Mammary epithelial cell (primary cell): ENCODE measurements at places on chromosomes 6 and 20.

DNA sequence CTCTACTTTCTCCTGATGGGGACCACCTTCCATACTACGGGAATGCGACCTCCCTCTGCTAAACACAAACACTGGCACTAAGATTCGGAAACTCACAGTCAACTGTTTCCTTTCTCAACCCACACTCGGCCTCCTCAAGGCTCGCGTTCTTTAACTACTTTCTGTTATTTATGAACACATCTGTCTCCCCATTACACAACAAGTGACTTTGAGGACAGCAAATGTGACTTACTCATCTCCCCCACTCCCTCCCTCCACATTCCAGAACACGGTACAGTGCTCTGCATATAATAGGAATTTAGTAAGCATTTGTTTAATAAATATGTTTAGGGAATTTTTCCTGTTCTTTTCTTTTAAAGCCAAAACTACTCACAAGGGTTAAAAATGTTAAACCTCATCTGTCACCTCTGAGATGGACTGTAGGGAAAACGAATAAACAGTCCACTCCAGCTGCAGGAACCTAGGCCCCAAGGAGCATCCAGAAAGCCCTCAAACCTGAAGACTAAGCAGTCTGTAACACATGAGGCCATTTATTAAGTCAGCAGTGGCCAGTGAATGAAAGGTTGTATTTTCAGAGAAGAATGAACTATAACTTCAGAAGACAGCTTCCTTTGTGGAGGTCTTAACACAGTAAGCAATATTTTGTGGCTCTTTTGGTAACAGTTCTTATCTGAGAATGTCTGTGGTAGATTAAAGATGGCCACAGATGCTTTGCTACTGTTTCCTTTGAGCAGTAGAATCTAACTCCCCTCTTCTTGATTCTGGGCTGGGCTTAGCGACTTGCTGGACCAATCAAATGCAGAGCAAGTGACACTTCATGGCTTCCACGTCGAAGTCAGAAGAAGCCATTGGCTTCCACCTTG is 209.6 kb upstream of the DTNBP1 start:
- no peak for DNase-seq

GRCh38 chr6:132482581-132482980 is 30.3 kb downstream of the STX7 start:
- DNase-seq = no peak

DNA sequence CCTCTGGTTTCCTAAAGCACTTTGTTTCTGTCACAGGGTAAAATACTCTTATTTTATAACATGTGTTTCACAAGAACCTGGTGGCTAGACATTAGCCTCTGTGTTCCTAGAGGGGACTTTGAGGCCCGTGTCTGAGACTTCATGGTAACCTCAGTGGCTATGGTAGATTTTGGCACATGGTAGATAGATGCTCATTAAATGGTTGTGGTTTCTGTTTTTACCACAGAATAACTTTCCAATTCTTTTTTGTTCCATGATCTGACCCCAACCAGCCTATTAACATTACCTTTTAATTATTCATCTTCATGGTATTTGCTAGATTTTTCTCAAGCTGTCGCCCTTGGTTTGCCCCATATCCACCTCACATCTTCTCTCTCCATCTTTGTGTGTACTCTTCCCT is 34.3 kb downstream of the CCN2 start:
- DNase-seq = no peak

GRCh38 chr20:3203315-3204123 is 963 bp downstream of the DDRGK1 start:
- DNase-seq = peak; percentile 40

DNA sequence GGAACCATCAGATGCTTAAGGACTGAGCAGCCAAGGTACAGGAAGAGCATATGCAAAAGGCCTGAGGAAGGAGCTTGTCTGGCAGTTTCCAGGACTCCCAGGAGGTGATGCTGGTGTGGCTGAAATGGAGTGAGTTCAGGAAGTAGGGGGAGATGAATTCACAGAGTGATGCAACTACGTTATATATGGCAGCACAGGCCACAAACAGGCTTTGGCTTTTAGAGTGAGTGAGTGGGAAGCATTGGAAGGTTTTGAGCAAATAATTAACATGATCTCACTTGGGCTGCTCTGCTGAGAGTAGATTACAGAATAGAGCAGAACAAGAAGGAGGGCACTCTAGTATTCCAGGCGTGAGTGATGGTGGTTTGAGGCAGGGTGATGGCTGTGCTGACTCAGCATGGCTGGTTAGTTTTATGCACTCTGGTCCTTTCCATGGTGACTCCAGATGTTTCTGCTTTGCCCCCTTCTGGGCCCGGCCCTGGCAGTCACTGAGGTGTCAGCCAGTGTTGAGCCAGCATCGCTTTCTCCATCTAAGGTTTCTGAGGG is 6.5 kb downstream of the BTN2A2 start:
- DNase-seq = no peak

DNA sequence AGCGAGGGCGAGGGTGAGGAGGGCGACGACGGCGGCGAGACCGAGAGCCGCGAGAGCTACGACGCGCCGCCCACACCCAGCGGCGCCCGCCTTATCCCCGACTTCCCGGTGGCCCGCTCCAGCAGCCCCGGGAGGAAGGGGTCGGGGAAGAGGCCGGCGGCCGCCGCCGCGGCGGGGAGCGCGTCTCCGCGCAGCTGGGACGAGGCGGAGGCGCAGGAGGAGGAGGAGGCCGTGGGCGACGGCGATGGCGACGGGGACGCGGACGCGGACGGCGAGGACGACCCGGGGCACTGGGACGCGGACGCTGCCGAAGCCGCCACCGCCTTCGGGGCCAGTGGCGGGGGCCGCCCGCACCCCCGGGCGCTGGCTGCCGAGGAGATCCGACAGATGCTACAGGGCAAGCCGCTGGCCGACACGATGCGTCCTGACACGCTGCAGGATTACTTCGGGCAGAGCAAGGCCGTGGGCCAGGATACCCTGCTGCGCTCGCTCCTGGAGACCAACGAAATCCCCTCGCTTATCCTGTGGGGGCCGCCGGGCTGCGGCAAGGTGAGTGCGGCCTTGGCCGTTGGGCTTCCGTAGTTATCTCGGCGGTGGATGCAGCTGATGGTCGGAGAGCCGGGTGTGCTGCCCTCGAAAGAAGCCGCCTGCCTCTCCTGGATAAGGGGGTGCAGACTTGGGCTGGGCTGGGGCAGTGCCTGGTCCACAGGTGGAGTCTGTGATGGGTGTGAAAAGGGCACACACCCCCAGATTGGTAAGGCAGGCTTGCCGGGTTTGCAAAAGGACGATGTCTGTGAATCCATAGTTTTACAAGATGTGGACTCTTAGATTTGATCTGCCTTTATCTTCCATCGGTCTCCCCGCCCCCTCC is 938 bp downstream of the WRNIP1 start:
- DNase-seq = peak; percentile 52

GRCh38 chr20:25053255-25054031 is 4.5 kb downstream of the ACSS1 start:
- DNase-seq = no peak

GRCh38 chr6:118306392-118307238 is 241.5 kb upstream of the PLN start:
- no peak for DNase-seq

GRCh38 chr6:158852312-158853071 is 33.3 kb upstream of the EZR start:
- DNase-seq = peak; percentile 65

GRCh38 chr20:14432597-14432996 is 95.2 kb upstream of the FLRT3 start:
- no peak for DNase-seq

GRCh38 chr6:18160911-18161310 is 5.7 kb downstream of the KDM1B start:
- no peak for DNase-seq

- DNase-seq = no peak
These were observed at the start of gene LY86 for GRCh38 chr6:6588064-6588923. Gene LY86, plus strand, starts transcription at chr6:6588720. Its CDS starts 15 bp downstream, at chr6:6588735.

DNA sequence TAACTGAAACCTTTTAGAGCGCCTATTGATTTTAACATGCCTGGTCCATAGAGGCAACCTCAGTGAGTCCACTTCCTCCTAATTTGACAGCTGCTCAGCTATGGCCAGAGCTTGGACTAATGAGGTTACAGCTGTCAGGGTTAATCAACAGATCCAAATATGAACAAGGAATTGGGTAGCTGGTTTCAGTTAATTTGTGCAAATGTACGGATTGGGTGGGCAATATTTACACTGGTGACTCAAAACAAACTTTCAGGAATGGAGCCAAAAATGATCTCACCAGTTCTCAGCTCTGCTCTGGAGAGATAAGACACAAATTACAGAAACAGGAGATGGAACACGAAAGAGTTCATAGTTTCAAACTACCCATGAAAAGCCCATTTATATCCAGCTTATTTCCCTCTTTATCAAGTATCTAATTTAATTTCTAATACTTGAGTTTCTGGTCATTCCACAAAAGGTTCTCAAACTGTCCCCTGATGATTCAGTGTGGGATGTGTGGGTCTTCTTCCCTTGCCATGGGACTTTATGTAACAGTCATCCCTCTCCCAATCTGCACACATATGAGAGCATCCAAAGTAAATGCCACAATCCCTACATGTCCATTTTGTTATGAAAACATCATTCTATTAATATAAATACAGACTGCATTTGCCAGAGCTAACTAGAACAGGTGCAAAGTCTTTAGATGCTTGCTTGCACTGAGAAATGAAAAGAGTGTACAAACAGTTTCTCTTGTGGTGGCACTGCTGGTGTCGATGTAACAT is 149.9 kb downstream of the RPS12 start:
- DNase-seq = no peak

DNA sequence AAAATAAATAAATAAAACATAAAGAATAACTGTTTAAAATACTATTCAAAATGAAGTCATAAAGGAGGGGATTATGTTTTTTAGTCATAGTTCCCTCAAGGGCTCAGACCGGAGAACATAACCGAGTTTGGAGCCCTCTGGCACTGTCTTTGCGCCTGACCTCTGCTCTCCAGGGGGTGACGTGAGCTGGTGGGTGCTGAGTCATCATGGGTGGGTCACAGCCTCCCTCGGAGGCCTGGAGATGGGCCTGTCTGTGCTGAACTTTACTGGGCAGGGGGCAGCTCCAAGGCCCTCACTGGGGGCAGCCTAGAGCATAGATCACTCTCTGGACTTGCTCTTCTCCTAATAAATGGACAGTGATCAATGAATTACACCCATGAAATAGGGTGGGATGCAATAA is 3.1 kb upstream of the MAVS start:
- peak; percentile 52 for DNase-seq

DNA sequence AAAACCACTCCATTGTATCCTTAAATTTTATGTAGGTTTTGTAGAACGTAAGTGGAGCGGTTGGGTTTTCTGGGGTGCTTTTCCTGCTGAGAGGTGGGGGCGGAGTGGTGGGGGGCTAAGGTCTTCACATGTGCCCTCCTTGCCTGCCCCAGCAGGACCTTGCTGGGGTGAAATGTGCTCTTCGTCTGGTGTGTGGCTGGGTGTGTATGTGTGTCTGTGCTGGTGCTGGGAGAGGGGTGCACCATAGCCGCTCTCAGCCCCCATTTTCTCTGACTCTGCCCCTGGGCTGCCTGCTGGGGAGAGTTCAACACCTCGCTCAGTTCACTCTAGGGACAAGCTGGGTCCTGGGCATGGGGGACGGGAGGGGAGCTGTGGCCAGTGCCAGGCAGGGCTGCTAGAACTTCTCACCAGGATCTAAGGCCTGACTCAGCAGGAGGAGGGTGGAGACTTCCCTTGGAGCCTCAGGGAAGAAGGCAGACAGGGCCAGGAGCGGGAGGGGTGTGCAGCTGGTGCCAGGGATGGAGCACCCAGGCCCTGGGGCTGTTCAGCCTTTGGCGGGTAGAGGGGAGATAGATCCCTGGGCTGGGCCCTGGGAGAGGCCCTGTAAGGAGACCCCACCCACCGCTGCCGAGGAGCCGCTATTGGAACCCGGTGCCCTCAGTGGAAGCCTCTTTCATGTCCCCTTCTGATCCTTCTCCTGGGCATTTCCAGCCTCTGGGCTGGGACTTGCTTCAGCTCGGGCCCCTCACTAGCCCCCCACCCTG is 4.8 kb downstream of the SOX18 start:
- DNase-seq = peak; percentile 60

DNA sequence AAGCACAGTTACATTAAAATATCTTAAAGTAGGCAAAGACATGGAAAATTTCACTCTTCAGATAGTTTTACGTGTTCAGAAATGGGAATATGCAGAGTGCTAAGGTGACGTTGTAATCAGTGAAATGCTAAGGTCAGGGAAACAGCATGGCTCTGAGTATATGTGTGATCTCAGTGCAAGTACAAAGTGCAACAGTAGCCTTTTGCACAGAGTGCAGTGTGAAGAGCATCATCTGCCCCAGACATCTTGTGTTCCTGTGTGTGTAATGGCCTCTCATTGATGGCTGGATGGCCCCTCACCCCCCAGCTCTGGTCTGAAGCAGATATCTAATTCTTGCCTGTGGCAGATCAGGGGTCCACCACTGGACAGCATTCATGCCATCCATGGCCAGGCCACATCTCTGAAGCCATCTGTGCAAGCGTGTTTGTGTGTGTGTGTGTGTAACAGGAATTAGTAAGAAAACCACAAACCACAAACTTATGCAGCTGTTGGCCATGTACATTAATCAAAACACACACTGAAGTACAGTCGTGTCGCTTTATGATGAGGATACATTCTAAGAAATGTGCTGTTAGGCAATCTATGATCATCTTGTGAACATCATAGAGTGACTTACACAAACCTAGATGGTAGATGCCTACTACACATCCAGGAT is 165.1 kb downstream of the RALGAPA2 start:
- peak; percentile 61 for DNase-seq

DNA sequence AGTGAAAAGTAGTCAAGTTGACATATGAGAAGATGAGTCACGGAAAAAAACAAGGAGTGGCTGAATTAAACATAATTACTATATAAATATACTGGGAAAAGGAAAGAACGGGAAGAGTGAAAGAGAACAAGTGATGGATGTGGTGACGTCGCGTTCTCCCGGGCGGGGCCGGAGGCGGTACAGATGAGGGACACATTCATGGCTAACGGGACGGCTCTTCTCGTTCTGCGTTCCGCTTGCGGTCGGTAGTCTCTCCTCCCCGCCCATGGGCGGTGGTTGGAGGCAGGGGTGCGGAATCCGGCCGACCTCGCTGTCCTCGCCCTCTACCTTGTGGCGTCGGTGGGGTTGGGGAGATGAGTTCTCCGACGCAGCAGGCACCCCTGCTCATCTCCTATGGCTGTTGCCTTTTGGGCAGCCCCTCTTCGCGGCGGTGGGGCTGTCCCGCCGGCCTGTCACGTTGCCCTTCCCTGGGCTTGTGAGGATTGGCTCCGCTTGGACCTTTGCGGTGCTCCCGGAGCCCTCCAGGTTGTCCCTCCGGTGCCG is 22.5 kb downstream of the HLA-G start:
- peak; percentile 50 for DNase-seq

- no peak for DNase-seq
These were observed 571 bp downstream of the CSNK2B start for GRCh38 chr6:31666337-31666965.

GRCh38 chr20:25233016-25233772 is 14.7 kb upstream of the PYGB start:
- peak; percentile 81 for DNase-seq
